ENCODE measurements at places on chromosomes 6 and 20. TPM values are rescaled to one million over a fixed set of nuclear protein-coding genes. Genes with fewer than 3 reads are reported as not detected.

DNA sequence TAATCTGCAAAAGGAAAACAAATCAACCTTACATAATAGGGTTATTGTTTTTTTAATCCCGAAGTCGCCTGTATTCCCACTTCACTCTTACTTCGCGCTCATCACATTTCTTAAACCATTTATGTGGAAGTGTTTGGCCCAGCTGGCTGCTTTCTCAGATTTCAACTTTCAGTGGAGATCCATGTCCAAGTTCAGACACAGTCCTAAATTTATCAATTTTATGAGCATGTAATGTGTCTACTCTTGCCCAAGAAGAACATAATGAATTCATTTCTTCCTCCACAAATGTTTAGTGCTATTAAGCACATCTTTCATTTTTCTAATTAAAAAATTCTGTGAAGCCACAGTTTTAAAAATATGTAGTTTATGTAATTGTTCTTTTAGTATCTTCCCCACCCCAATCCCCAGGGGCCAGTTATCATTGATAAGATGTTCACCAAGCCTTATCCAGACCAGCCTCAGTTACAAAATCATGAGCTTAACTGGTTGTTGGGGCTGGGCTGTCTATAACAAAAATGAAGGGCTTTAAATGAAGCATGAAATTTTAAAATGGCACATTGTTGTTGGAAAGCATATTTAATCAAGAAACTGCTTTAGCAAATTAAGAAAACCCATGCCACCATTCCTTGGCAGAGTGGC lies 151.7 kb downstream of the UST start:
- DNase-seq, result no peak

DNA sequence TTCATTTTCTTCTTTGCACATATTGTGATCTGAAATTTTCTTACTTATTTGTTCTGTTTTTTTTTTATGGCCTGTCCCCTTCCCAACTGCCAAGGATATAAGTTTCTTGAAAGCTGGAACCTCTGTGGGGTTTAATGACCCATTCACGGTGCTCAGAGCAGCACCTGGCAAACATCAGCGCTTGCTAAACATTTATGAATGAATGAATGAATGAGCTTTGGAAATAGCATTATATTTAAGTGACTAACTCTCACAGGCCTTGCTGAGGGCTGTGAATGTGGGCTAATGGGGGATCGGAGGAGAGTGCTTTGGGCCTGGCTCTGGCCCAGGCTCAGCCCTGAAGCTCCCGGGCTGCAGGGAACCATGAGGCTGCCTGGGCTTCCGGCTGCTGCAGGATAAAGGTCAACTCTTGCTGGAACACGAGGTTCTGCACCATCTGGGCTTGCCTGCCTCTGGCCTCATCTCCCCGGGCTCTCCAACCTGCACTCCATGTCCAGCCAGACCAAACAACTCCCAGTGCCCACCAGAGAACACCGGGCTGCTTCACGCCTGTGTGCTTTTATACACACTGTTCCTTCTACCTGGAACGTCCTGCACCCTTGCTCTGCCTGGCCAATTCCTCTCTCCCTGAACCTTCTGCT lies 14.6 kb upstream of the ARMC12 start:
- DNase-seq, result no peak

DNA sequence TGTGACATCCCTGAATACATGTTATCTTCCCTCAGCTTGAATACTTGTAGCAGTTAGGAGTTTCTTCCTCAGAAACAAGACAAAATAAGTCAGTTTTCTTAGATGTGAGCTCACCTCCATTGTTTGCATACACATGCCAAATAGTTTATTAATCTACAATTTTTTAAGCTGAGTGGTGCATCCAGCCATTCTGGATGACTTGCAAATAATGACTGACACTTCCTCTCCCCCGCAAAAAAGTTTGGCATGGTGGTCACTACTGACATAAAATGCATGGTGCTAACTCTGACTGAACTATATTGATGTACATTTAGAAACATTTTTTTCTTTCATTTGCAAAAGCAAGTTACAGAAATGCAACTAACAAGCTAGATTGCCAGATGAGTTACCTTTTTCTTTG lies 55.5 kb downstream of the CYB5R4 start:
- no peak for DNase-seq

The SPTLC3 gene
- total RNA-seq, result 0.64 TPM

The COL21A1 gene
- total RNA-seq, result not detected

Data from activated naive CD4-positive, alpha-beta T cell treated with anti-CD3 and anti-CD28 coated beads for 36 hours (primary cell).